Right atrium auricular region (tissue), 2 donors: ENCODE measurements at places on chromosomes 3 and 15. TPM values are rescaled to one million over a fixed set of nuclear protein-coding genes. Genes with fewer than 3 reads are reported as not detected.

The SPINK8 gene
- total RNA-seq = not detected

The GPR62 gene
- total RNA-seq = 0.12 TPM

GRCh38 chr3:134371542-134372324 lies 2.5 kb downstream of the AMOTL2 start:
- H3K4me1 ChIP-seq = peaks cover 74% of the 10 kb centered on the region
- DNase-seq = no peak
- peak overlapping the region; percentile 87 for H3K4me3 ChIP-seq
- peak overlapping the region; percentile 96 for H3K27ac ChIP-seq
- H3K27me3 ChIP-seq = no peaks in the 10 kb centered on the region

DNA sequence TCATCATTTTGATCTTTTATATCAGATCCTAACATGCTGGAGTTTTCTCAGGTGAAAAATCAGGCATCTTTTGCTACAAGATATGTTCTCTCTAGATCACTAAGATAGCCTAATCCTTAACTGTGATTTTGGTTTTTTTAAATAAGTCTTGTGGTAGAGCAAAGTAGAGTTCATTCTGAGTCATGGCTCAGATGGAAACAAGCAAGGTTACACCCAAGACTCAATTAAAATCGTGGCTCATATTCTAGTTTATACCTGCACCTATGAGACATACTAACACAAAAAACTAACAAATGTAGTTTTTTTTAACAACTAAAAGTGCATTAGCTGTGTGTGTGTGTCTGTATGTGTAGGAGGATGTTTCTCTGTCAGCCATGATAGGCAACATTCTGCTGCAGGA lies 428.2 kb downstream of the NLGN1 start:
- H3K27ac ChIP-seq = no peak overlapping the region
- no peaks in the 10 kb centered on the region for H3K27me3 ChIP-seq
- H3K4me3 ChIP-seq = no peak overlapping the region
- DNase-seq = no peak
- no peaks in the 10 kb centered on the region for H3K4me1 ChIP-seq
- H3K36me3 ChIP-seq = no peaks in the 10 kb centered on the region

- no peak overlapping the region for H3K27ac ChIP-seq
- H3K4me1 ChIP-seq = no peaks in the 10 kb centered on the region
- peaks cover 62% of the 10 kb centered on the region for H3K36me3 ChIP-seq
- no peaks in the 10 kb centered on the region for H3K27me3 ChIP-seq
- DNase-seq = no peak
Observed at GRCh38 chr3:38608086-38608775, 41.3 kb downstream of the SCN5A start.

The ESYT3 gene
- 1.6 TPM for total RNA-seq
